ENCODE measurements at places on chromosomes 1 and 21.

- DNase-seq, result no peak
Observed at GRCh38 chr1:195763907-195764374, 844.3 kb downstream of the KCNT2 start.

- DNase-seq, result no peak
Observed at GRCh38 chr1:201925301-201925567, 21.1 kb downstream of the LMOD1 start.

DNA sequence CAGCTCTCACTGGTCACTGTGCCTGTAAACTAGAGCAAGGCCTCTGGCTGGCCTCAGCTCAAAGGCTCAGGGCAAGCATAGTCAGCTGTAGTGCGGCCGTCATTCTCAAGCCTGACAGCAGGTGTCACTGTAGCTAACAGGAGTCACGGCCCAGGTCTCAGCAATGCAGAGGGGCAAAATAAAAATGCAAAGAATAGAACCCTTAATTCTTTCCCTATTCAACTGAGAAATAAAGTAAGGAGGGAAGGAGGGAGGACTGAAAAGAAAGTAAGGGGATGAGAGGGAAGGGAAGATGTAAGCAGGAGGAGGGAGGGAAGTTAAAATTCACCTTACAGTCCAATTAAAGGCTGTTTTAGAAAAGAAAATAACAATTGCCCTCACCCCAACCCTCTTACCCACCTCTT is 106.1 kb downstream of the KIAA0319L start:
- DNase-seq, result peak; percentile 51

DNA sequence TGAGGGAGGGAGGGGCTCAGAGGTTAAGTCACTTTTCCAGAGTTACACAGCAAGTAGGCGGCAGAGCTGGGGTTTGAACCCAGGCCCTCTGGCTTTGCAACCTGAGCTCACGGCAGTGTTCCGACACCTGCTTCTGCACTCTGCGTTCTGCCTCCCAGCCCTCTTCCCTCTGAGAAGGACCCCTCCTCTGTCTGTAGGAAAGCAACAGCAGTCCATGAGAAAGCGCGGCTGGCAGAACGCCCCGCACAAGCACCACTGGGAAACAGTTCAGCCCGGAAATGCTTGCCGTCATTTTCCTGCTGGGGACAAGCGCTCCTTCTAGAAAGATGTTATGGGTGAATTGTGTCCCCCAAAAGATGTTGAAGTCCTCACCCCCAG is 241.1 kb downstream of the NPHP4 start:
- no peak for DNase-seq

GRCh38 chr1:109371341-109371739 is 26.4 kb downstream of the SORT1 start:
- no peak for DNase-seq

DNA sequence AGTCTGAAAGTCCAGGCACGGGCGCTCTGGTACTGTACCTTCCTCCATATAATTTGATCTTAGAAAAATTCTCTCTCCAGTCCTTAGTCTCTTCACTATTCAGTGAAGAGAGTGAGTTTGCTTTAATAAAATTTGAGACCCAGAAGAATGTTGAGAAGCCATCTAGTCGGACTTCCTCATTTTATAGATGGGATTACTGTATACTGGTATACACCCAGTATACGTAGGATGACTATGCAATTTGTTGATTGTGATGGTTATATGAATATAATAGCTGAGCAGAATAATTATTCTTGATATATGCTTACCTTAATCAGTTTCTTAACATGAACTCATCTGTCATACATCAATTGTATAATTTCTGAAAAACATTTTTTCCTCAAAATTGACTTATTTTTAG is 328.0 kb upstream of the B3GALT2 start:
- DNase-seq, result no peak

DNA sequence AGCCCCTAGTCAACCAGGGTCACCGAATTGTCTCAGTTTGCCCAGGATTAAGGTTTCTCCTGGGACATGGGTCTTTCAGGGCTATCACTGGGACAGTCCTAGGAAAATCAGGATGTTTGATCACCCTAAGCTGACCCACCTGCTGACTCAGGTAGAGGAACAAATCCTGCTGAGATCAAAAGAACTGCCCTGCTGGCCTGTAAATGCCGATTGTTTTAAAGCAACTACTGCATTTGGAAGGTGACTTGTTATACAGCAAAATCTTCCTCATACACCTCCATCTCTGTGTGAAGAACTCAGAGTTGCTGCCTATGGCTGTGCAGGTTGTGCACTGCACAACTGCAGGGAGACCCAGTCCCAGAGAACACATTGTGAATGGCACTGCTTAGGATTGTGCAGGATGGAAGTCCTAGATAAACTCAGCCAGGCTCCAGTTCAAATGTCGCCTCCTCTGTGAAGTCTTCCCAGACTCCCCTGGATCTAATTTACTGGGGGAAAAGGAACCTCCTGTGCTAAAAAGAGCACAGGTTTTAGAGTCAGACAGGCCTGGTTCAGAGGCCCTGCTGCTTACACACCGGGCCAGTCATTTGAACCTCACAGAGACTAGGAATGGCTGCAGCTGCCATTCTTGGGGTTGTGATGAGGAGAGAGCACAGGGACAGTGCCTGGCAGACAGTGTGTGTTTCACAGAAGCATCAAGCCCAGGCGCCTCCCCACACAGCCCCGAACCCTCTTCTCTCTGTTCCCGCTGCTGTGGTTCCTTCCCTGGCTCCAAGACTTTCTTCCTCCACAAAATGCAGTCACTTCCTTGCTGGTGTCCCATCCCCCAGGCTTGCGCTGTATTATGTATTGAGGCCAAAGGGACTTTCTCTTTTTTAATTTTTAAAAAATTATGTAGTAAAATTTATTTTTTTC is 23.2 kb upstream of the LRP8 start:
- DNase-seq, result no peak

DNA sequence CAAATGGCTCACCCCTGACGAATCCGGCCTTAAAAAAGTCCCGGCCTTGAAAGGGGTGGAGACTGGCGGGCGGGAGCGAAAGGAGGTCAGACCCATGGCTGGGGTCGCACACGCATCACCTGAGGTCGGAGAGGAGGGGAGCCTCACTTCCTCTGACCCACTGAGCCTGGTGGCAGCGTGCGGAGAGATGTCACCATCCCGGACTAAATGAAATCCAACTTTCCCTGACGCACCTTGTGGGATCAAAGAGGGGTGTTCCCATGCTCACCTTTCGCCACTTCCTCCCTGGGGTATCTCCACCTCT is 709 bp upstream of the SLC41A1 start:
- no peak for DNase-seq

- DNase-seq, result no peak
Observed at GRCh38 chr1:159779403-159779851, 1.3 kb upstream of the DUSP23 start.

- no peak for DNase-seq
Observed at GRCh38 chr21:44834951-44835646, 17.2 kb upstream of the SUMO3 start.

GRCh38 chr1:62796221-62796620 is 12.3 kb downstream of the ATG4C start:
- DNase-seq, result no peak

DNA sequence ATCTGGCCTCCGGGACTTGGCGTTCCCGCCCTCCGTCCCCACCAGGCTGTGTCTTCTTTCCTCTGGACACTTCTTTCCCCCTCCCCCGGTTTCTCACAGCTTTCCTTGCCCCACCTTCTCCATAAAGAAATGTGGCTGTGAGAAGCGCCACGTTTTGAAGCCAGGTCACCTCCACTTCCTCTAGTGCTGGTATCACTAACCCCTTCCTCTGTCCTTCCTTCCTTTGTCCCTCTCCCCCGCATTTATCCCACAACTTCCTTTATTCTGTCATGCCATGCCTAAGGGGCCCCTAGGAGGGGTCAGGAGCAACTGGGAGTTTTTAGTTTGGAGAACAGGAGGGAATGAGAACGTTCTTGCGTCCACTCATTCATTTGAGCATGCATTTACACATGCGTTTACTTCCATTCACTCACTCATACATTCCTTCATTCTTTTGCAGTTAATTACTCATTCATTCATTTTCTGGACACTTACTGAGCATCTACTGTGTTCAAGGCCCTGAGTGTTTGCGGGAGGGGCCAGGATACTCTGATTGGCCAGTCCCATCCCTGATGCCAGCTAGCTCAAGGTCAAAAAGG is 5.0 kb upstream of the ACOT11 start:
- DNase-seq, result no peak

GRCh38 chr1:8510041-8510823 is 192.3 kb downstream of the SLC45A1 start:
- no peak for DNase-seq

DNA sequence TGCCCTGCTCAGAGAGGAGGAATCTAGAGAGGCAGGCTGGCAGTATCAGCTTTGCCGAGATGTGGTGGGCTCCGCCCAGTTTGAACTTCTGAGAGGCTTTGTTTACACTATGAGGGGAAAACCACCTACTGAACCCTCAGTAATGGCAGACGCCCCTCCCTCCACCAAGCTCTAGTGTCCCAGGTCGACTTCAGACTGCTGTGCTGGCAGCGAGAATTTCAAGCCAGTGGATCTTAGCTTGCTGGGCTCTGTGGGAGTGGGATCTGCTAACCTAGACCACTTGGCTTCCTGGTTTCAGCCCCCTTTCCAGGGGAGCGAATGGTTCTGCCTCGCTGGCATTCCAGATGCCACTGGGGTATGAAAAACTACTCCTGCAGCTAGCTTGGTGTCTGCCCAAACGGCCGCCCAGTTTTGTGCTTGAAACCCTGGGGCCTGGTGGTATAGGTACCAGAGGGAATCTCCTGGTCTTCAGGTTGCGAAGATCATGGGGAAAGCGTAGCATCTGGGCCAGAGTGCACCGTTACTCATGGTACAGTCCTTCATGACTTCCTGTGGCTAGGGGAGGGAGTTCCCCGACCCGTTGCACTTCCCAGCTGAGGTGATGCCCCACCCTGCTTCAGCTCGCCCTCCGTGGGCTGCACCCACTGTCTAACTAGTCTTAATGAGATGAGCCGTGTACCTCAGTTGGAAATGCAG is 43.6 kb downstream of the C21orf91 start:
- DNase-seq, result peak; percentile 22

DNA sequence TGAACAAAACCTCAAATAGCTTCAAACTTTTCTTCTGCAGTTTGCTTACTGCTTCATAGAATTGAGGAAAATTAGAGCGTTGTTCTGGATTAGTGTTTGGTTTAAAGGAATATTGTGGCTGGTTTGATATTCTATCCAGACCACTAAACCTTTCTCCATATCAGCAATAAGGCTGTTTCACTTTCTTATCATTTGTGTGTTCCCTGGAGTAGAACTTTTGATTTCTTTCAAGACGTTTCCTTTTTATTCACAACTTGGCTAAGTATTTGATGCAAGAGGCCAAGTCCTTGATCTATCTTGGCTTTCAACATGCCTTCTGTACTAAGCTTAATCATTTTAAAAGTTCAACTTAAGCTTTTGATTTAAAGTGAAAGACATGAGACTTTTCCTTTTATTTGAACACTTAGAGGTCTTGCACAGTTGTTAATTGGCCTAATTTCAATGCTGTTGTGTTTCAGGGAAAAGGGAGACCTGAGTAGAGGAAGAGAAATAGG is 359.1 kb downstream of the S1PR1 start:
- DNase-seq, result no peak

GRCh38 chr21:33901412-33902288 is 14.0 kb downstream of the ATP5PO start:
- DNase-seq, result no peak

- no peak for DNase-seq
Observed at GRCh38 chr1:114181356-114181755, 27.7 kb upstream of the SYT6 start.

- no peak for DNase-seq
Observed at GRCh38 chr1:2382621-2383361, 8.6 kb downstream of the MORN1 start.

DNA sequence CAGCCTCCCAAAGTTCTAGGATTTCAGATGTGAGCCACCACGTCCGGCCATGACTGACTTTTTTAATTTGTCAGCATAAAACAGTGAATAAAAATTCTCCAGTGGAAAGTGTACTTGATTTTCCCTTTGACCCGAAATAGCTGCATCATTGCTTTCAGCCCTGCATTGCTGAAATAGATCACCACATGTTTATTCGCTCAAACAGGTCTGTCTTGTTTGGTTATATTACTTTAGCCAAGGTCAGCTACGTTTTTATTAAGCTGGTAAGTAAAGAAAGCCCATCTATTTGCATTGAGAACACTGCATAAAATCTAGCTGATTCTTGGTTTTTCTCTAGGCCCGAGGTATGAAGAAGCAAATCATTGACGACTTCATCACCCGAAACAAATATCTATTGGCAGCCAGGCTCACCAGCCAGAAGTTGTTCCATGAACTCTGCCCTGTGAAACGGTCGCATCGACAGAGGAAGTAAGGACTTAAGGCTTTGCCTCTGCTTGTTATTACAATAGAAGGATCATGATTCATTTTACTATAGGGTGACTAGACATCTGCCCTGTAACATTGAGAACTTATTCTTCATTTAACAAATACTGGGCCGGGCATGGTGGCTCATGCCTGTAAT is 25.6 kb downstream of the AGMAT start:
- no peak for DNase-seq

DNA sequence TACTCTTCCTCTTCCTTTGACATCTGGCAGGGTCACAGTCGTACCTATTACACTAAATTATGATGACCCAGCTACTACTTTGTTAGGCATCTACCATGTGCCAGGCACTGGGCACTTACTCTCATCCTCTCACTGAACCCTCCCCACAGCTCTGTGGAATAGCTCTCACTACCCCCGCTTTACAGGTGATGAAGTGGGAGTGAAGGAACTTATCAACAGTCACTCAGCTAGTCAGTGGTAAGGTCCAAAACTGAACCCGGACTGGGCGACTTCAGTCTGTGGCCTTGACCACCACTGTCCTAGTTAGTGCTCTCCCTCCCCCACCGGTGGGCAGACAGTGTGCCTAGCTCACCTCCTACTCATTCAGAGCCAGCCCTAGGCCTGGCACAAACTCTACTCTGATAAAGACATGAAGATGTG is 12.3 kb downstream of the ADGRB2 start:
- no peak for DNase-seq

GRCh38 chr1:239778208-239778813 is 313.4 kb upstream of the FMN2 start:
- DNase-seq, result no peak

DNA sequence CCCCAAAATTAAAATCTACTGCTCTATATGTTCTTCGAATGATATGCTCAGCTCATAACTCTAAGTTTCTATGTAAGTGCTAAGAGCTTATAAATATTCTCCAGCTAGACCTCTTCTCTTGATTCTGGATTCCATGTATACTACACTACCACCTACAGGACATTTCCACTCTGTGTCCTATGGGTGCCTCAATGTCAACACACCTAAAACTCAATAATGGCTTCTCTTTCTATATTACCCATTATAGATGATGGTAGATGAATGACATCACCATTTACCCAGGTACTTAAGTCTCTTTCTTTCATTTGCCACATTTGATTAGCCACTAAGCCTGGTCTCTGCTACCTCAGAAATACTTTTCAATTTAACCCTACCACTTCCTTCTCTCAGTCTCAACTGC is 41.3 kb downstream of the TBX19 start:
- no peak for DNase-seq

DNA sequence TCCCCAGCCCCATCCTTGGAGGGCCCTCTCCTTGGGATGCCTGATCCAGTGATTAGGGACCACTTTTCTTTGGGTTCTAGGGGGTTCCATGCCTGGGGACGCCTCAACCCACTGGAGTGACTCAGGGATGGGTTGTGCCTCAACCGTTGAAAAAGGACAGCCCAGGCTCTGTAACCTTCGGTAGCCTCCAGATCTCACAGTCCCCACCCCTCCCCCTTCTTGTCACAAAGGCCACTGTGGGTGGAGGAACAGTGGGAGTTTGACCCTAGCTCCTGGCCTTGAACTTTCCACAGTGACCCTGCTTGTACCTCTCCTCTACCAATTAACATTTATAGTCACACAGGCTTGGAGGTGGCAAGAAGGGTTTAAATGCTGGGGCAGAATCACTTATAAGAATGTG is 2.6 kb upstream of the RORC start:
- no peak for DNase-seq

- no peak for DNase-seq
Observed at GRCh38 chr1:54395281-54395934, 10.8 kb downstream of the SSBP3 start.

Measured in activated CD8-positive, alpha-beta memory T cell treated with anti-CD3 and anti-CD28 coated beads for 1 hour (primary cell).